ENCODE measurements at places on chromosomes 11 and 22. TPM values are rescaled to one million over a fixed set of nuclear protein-coding genes. Genes with fewer than 3 reads are reported as not detected.
A peak's percentile ranks its signal among the peaks of the same experiment; 100 is the strongest.

DDTL gene
- 1.5 TPM for total RNA-seq

DNA sequence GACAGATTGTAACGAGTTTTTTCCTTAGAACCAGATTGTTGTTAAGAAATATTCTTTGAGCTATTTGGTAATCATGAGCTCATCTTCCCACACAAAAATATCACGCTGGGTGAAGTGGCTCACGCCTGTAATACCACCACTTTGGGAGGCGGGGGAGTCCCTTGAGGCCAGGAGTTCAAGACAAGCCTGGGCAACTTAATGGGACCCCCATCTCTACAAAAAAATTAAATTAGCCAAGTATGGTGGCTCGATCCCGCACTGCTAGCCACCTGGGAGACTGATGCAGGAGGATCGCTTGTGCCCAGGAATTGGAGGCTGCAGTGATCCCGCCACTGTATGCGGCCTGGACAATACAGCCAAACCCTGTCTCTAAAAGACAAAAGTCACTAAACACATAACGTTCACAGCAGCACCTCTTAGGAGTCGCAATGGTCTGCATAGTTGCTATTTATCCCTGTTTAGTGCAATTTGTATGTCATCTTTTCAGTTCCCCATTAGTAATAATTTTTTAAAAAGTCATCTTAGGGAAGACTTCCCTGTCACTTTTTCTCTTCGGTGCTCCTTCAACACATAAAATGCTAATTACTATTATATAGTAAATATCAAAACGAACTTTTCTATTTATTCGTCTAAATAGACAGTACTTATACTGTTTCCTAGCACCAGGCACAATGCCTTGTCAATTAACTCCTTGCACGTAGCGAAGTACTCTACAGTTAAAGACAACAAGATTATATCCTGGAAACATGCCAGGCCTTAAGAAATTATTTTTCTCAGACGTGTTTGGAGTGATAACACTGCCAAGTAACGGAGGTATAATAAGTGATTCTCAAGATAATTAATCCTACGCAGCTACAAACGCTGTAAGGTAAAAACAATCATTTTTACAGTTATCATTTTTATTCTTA, 1.1 kb downstream of the ST13 start:
- peaks cover 5% of the 10 kb centered on the region for H3K36me3 ChIP-seq
- peaks cover 77% of the 10 kb centered on the region for H3K4me1 ChIP-seq
- peak overlapping the region; percentile 84 for H3K4me3 ChIP-seq
- no peak for DNase-seq
- no peaks in the 10 kb centered on the region for H3K27me3 ChIP-seq

C11orf21 gene
- total RNA-seq: 36.0 TPM

TRIM6 gene
- 0.58 TPM for total RNA-seq

DNA sequence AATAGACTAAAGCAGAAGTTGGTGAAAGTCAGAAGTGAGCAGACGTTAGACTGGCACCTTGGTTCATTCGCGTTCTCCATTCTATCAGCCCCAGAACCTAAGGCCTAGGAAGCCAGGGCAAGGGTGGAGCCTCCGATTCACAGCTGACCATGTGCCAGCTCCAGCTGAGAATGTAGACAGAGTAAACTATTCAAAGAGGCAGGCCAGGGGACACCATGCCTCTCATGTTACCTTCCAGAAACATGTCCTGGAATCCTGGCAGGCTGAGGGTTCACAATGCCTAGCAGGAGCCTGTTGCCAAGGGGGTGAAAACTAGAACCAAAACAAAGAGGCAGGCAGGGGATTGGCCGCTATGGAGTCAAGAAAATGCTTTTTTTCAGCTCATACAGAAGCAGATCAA, 224.4 kb upstream of the POU2AF2 start:
- H3K4me1 ChIP-seq: no peaks in the 10 kb centered on the region
- H3K4me3 ChIP-seq: no peak overlapping the region
- H3K36me3 ChIP-seq: no peaks in the 10 kb centered on the region
- peaks cover 7% of the 10 kb centered on the region for H3K27me3 ChIP-seq
- DNase-seq: no peak
- H3K27ac ChIP-seq: no peak overlapping the region

DNA sequence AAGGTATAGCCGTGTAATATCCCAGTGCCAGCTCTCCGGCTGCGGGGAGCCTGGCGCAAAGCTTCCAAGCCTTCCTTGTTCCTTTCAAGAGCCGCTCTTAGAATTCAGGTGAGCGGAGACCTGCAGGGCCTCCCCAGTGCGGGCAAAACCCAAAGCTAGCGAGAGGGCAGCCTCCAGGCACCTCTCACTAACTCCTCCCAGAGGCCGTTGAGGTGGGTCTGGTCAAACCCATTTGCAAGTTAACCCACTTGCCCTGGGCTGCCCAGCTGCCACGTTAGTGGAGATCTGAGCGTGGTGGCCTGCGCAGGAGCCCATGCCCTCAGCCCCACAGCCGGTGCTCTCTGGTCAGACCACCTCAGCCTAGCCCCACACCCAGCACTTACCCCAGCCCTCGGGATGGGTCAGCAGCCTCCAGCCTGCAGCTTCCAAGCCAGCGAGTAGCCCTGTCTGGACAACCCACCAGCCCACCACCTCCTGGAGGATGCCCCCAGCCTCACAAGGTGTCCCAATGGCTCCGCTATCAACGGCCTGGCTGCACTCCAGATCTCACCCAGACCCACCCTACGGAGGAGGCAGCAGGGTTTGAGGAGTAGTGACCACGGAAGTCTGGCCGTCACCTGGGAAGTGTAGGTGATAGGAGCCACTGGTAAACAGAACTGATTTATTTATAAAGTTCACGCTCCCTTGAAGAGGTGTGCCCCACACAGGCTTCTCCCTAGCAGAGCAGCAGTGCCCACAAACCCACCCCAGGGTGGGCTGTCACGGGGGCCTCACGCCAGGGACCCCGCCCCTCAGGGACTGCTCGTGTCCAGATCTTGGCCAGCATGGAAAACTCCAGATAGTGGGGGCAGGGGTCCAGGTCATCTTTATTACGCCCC, 2.3 kb downstream of the ASCL2 start:
- no peaks in the 10 kb centered on the region for H3K36me3 ChIP-seq
- no peak overlapping the region for H3K27ac ChIP-seq
- H3K4me1 ChIP-seq: peaks cover 27% of the 10 kb centered on the region
- H3K27me3 ChIP-seq: peaks cover 77% of the 10 kb centered on the region

- H3K4me1 ChIP-seq: peaks cover 5% of the 10 kb centered on the region
- DNase-seq: no peak
- no peak overlapping the region for H3K27ac ChIP-seq
- no peaks in the 10 kb centered on the region for H3K27me3 ChIP-seq
- H3K4me3 ChIP-seq: no peak overlapping the region
Measured at GRCh38 chr11:77113382-77114088, 10.9 kb downstream of the OMP start.

GRCh38 chr11:79025622-79026021, 415.2 kb downstream of the TENM4 start:
- H3K4me3 ChIP-seq: no peak overlapping the region
- H3K36me3 ChIP-seq: no peaks in the 10 kb centered on the region
- H3K27ac ChIP-seq: no peak overlapping the region

UBQLNL gene
- total RNA-seq: not detected

DNA sequence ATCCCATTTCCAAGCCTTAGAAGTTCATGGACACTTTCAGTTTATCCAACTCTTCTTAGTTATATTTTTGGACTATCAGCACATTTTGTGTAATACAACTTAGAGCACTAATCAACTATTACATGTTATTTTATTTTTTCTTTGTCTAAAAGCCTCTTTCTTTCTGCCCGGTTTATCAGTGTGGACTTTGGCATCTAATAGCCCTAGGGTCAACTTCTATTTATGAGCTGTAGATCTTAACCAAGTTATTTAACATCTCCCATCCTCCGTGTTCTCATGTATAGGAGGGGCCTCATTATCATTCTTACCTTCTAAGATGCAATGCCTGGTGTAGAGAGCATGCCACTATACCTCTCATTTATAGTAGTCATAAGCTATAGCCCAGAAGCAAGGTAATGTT, 4.4 kb downstream of the CARD16 start:
- H3K36me3 ChIP-seq: peaks cover 12% of the 10 kb centered on the region
- H3K27me3 ChIP-seq: no peaks in the 10 kb centered on the region
- peaks cover 9% of the 10 kb centered on the region for H3K4me1 ChIP-seq
- H3K27ac ChIP-seq: no peak overlapping the region
- H3K4me3 ChIP-seq: no peak overlapping the region

GRCh38 chr22:42992092-42992491, 22.9 kb downstream of the PACSIN2 start:
- peaks cover 60% of the 10 kb centered on the region for H3K4me1 ChIP-seq
- no peak overlapping the region for H3K27ac ChIP-seq
- H3K36me3 ChIP-seq: no peaks in the 10 kb centered on the region
- DNase-seq: no peak

GRCh38 chr11:123575441-123575840, 79.0 kb downstream of the SCN3B start:
- H3K36me3 ChIP-seq: no peaks in the 10 kb centered on the region
- no peak overlapping the region for H3K4me3 ChIP-seq
- no peaks in the 10 kb centered on the region for H3K27me3 ChIP-seq
- H3K27ac ChIP-seq: no peak overlapping the region

GRCh38 chr22:49716441-49716840, 111.2 kb downstream of the BRD1 start:
- H3K4me1 ChIP-seq: no peaks in the 10 kb centered on the region
- no peak overlapping the region for H3K27ac ChIP-seq
- no peak for DNase-seq
- peaks cover 74% of the 10 kb centered on the region for H3K27me3 ChIP-seq
- no peak overlapping the region for H3K4me3 ChIP-seq
- H3K36me3 ChIP-seq: no peaks in the 10 kb centered on the region

DNA sequence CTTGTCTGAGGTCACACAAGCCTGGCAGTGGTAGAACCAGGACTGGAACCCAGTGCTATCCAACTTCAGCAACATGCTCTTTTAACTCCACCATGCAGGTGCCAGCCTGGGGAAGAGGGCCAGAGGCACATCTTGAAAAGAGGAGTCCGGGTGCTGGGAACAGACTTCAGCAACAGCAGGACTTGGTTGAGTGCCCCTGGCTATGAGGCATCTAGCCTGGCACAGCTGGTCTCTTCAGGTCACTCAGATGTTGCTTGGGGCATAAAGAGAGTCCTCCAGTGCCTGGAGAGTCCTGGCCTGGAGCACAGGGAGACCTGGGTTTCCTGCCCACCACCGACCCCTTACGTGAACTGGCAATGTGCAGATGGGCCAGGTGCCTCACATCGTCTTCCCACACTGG, 5.1 kb upstream of the CLCF1 start:
- no peak for DNase-seq
- H3K27me3 ChIP-seq: peaks cover 51% of the 10 kb centered on the region
- H3K27ac ChIP-seq: no peak overlapping the region
- H3K36me3 ChIP-seq: no peaks in the 10 kb centered on the region
- peaks cover 14% of the 10 kb centered on the region for H3K4me1 ChIP-seq

GRCh38 chr22:38353701-38354100, 36.5 kb upstream of the CSNK1E start:
- no peak overlapping the region for H3K4me3 ChIP-seq
- peak overlapping the region; percentile 49 for H3K27ac ChIP-seq
- H3K27me3 ChIP-seq: no peaks in the 10 kb centered on the region
- H3K36me3 ChIP-seq: peaks cover 12% of the 10 kb centered on the region

SYCE3 gene
- not detected for total RNA-seq

ATXN10 gene
- 148 TPM for total RNA-seq

CCDC188 gene
- total RNA-seq: not detected

TOM1 gene
- 68.0 TPM for total RNA-seq

DNA sequence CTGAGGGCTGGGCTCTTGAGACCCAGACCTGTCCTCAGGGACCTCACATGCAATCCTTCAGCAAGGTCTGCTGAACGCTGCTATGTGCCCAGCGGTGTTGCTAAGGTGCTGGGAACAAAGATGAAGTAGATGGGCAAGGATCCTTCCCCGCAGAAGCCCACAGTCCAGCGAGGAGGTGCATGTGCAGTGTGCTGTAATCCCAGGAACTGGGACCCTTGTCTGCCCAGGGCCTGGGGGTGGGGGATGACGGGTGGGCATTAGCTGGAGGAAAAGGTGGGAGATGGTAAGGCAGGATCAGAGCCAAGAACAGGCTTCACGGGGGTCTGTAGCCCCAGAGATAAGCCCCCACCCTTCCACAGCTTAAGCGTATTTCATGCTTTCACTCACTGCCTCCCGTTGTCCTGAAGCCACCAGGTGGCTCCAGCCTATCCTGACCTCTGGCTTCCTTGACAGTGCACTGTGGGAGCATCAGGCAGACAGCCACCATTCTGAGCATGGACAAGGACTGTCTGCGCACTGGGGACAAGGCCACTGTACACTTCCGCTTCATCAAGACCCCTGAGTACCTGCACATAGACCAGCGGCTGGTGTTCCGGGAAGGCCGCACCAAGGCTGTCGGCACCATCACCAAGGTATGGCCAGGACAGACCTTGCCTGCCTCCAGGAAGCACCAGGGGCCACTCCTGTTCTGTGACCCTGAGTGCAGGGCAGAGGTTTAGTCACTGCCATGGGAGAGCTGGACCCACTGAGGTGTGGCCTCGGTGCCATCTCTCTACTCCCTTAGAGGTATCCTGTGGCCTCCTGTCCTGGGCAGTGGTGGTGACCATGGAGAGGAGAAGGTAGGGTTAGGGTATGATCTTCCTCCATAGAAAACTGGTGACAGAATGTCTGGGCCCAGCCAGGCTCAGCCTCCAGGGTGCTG, 22.0 kb downstream of the GTPBP1 start:
- H3K4me1 ChIP-seq: peaks cover 37% of the 10 kb centered on the region
- no peak overlapping the region for H3K4me3 ChIP-seq
- DNase-seq: no peak
- no peak overlapping the region for H3K27ac ChIP-seq
- peaks cover 90% of the 10 kb centered on the region for H3K36me3 ChIP-seq
- H3K27me3 ChIP-seq: no peaks in the 10 kb centered on the region

DNA sequence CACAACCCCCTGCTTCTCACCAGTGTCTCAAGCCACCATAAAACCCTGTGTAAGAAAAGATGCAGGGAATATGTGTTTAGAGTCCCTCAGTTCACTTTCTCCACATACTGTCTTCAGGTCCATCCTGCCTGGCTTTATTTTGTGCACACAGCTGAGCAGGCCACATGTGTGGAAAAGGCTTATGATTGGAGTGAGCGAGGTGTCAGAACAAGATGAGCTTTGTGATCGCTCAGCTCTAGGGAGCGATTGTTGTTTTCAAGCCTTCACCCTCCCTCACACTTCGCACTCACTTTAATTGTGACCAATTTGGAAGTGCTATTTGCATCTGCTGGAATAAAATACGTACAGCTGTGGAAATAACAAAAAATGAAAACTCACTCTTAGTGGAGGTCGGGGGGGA, 931.1 kb upstream of the TENM4 start:
- H3K4me1 ChIP-seq: no peaks in the 10 kb centered on the region
- H3K36me3 ChIP-seq: no peaks in the 10 kb centered on the region
- no peak for DNase-seq
- H3K27ac ChIP-seq: no peak overlapping the region

DNA sequence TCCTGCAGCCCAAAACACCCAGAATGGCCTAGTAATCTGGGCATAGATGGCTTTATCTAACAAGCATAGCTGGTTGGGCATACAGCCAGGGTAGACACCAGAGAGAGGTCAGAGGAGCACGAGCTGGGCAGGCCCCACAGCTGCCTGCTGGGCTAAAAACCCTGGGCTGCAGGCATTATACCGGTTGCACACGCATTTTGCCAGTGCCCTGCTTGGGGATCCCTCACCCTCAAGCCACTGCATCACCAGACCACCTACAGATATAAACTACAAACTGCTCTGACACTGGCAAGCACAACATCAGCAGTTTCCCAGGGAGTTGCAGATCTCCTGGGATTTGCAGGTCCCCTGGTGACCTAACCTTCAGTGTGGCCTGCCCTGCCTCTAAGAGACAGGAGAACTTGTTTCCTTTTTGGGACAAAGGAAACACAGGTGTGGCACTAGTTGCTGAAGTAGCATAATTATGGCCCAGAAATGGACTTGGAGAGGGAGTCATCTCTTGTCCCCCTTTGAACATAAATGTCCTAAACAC, 79.1 kb upstream of the SC5D start:
- peaks cover 9% of the 10 kb centered on the region for H3K4me1 ChIP-seq
- no peak for DNase-seq

All from left ventricle myocardium inferior (tissue), 1 donor.